ENCODE measurements at places on chromosomes 11 and 22.

- DNase-seq, result no peak
Measured at GRCh38 chr11:118622376-118623268, 15.2 kb downstream of the PHLDB1 start.

DNA sequence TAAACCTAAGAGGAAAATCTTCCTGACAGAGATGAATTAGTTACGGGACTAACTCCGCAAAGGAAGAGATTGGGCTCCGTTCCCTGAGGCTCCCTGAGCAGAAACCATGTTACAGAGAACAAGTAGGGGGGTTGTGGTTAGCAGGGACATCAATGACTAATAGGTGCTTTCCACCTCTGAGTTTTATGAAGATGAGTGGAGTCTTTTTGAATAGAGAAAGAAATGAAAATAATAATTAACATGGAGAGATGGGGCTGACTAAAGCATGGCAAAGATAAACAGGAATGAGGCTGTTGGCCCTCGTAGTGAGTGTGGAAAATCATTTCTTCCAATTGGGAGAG, 47.5 kb upstream of the PICALM start:
- DNase-seq, result peak; percentile 69

- no peak for DNase-seq
Measured at GRCh38 chr22:40433416-40434090, 63.2 kb downstream of the SGSM3 start.

GRCh38 chr11:46234311-46234710, 43.2 kb upstream of the CREB3L1 start:
- DNase-seq, result no peak

- DNase-seq, result no peak
Measured at GRCh38 chr11:106523171-106523570, 445.7 kb downstream of the AASDHPPT start.

DNA sequence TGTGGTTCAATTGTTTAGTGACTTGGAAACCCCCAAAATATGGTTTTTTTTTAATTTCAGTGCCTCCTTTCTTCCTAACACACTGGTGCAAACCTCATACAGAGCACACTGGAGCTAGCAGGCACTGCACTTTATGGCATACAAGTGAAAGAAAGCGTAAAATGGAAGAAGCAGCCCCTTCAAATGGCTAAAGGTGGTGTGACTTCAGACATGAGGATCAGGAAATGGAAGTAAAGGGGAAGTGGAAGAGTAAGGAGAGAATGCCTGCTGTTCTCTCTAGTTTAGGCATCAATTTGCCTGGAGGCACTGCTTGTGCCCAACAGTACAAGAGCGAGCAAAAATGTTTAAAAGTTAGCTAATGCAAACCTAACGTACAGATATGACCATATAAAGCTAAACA, 5.7 kb downstream of the RSF1 start:
- DNase-seq, result no peak

DNA sequence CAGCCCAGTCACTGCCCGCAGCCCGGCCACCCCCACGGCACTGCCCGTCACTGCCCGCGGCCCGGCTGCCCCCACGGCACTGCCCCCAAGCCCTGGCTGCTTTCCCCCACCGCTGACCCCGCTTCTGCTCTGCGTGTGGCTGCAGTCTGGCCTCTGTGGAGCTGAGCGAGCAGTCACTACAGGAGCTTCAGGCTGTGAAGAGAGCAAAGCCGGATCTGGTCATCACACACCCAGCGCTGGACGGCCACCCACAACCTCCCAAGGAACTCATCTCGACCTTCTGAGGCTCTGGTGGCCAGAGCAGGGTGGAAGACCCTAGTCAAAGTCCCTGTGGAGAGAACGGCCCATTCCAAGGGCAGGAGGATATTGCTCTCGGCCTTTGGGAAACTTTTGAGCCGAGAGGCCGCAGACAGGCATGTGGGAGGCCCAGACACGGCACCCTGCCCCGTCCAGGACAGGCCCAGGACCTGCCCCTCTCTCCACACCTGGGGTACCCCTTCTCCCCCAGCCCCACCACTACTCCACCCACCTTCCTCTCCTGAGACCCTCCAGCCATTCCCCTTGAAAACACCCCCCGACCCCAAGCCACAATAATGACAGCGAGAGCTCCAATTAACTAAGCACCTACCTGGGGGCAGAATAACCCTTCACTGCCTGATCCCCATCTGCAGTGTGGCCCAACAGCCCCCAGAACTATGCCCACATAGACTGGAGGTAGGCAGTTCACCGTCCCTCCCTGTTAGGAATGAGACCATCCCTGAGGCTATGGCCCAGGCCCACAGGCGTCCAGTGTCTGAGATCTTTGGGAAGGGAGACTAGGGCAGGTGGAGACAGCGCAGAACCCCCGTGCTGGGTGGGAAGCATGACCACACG, 3.7 kb upstream of the PGGHG start:
- no peak for DNase-seq
